ENCODE measurements at places on chromosomes 16 and 17.
A peak's percentile ranks its signal among the peaks of the same experiment; 100 is the strongest.

- DNase-seq = no peak
These were observed 9.0 kb upstream of the WSB1 start for GRCh38 chr17:27284811-27285415.

GRCh38 chr17:71099003-71099714, 929.8 kb downstream of the KCNJ2 start:
- no peak for DNase-seq

- DNase-seq = peak; percentile 39
These were observed 8.4 kb upstream of the CLDN9 start for GRCh38 chr16:3004319-3004718.

- no peak for DNase-seq
These were observed 33.9 kb upstream of the SNN start for GRCh38 chr16:11634312-11634711.

DNA sequence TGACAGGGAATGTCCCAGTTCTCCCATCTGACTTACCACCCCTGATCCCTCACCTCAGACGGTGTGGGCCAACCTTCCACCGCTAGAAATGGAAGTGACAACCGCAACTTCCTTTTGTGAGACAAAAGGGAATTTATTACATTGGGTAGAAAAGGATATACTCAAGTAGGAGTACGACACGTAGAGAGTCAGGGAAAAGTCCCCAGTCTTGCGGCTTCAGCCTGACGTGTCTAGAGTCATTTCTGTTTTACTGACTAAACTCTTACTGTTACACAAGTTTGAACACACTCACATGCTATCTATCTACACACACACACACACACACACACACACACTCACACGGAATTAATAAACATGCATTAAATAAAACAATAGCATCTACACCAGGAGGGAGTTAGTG, 178.9 kb downstream of the COPRS start:
- peak; percentile 95 for DNase-seq

- DNase-seq = no peak
These were observed 23.1 kb upstream of the PHF12 start for GRCh38 chr17:28974451-28974850.

GRCh38 chr16:56921571-56921970, 10.4 kb upstream of the HERPUD1 start:
- DNase-seq = no peak

DNA sequence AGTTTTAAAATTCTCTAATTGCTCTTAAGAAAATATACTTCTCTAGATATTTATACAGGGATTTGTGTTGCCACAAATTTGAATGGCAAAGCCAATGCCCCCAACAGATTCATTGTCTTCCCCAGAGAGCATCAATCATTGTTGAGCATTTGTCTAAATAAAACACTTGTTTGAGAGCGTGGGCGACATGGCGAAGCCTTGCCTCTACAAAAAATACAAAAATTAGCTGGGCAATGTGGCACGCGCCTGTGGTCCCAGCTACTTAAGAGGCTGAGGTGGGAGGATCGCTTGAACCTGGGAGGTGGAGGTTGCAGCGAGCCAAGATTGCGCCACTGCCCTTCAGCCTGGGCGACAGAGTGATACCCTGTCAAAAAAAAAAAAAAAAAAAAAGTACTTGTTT, 13.4 kb upstream of the SRSF1 start:
- DNase-seq = no peak

DNA sequence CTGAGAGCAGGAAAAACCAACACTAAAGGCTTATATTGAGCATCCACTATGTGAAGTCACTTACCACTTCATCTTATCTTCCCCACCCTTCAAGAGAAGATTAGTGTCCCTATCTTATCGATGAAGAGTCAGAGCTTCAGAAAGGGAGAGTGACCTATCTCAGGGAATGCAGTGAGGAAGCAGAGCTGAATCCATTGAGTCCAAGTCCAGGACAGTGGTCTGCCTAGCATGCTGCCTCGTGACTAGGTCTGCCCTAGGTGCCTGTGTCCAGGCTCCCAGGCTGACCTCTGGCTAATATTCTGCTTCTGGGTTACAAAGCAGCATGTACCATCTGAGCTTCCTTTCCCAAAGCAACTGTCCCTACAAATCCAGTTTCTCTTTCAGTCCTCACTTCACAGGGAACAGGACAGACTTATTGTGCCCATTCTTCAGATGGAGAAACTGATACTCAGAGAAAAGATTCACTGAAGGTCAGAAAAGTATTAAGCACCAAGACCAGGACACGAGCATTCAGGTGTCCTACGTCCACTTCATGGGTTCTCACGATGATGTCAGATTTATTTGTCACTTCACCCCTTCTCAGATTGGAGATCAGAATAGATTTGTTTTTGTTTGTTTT, 13.3 kb upstream of the FZD2 start:
- no peak for DNase-seq

DNA sequence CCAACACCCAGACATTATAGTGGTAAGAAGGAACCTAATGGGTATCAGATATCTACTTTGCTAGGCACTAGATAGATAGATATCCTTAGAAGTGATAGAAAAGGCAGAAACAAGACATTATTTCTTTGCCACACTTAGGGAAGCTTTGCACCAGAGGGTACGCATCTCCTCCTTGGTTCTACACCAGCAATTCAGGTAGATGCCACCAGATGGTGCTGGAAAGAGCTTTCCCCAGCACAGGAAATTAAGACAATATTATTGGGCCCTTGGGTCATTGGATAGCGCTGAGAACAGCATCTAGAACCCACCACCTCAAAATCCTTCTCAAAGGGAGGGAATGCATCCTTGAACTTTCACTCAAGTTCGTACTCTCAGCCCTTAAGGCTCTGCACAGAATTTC, 173.8 kb upstream of the CCL2 start:
- DNase-seq = peak; percentile 6

- peak; percentile 95 for DNase-seq
These were observed 2.0 kb downstream of the ZNF771 start for GRCh38 chr16:30409125-30410060.

- DNase-seq = no peak
These were observed 14.5 kb downstream of the CD2BP2 start for GRCh38 chr16:30340621-30341020.

Measured in suppressor macrophage treated with lipopolysaccharide for 4 hours (primary cell).